ENCODE measurements at places on chromosomes 2 and 18. TPM values are rescaled to one million over a fixed set of nuclear protein-coding genes. Genes with fewer than 3 reads are reported as not detected.

FZD7 gene
- total RNA-seq, result 0.16 TPM

EHD3 gene
- 5.2 TPM for total RNA-seq

OR6B2 gene
- not detected for total RNA-seq

ANKRD30B gene
- not detected for total RNA-seq

ACMSD gene
- not detected for total RNA-seq

FKBP1B gene
- 9.3 TPM for total RNA-seq

SLC9A2 gene
- total RNA-seq, result under 0.01 TPM

All from bladder microvascular endothelial cell (primary cell).